Stimulated activated CD8-positive, alpha-beta memory T cell treated with anti-CD3 and anti-CD28 coated beads, Interleukin-4, amount 100 ng/mL, for 48 hours (primary cell): ENCODE measurements at places on chromosomes 6 and 20.

GRCh38 chr6:49826743-49827406, 39.5 kb downstream of the CRISP1 start:
- no peak for DNase-seq

DNA sequence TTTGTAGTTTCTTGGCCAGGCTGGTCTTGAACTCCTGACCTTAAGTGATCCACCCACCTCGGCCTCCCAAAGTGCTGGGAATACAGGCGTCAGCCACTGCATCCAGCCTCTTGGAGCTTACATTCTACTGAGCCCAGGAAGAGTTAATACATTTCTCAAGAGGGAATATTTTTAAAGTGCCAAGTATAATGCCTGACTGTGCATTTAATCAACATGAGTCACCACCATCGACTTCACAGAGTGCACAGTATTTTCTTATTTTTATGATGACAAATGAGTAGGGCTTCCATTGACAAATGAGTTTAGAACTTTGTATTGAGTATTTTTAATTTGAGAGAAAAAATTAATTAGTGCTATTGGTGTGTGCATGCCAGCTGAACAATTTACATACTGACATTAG, 72.2 kb downstream of the SASH1 start:
- no peak for DNase-seq

DNA sequence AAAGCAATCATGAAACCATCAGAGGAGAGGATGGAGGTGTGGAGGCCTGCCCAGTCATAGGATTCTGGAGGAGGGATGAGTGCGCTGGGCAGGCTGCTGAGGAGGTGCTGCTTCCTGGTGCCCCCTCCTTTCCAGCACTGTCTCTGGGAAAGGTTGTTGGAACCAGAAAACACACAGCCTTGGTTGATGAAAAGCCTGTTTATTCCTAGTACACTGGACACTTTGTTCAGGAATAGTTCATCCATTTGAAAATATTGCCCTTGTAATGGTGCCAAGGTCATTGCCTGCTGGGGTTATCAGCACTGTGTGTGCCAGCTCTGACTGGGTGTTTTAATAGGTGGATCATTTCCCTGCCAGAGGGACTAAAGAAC, 83.7 kb upstream of the ARMC2 start:
- DNase-seq: no peak

DNA sequence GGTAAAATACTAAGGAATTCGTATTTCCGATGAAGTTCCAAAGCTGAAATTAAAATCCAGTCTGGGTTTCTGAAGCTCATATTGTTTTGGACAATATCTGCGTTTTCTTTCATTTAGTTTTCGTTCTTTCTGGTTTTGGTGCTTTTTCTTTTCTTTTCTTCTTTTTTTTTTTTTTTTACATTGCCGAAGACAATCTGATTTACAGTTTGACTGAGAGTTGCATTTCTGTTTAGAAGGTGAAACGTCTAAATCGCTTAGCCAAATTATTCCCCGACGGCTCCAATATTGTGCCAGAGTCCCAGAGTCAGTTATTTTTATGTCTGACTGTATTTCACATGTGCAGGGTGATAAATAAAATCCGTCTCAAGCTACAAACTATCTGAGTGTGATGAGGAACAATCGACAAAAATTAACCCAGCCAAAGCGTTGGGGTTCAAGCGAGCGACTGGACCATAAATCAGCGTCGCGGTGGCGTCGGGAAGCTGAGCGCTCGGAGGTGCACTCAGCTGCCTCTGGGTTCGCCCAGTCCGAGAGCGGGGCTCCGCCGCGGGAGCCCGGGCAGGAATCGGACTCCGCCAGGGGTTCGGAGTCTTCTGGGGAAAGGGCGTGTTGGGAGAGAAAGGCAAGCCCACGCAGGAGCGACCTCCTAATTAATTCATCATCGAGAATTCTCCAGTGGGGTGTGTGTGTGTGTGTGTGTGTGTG, 8.2 kb upstream of the TBX18 start:
- DNase-seq: no peak

GRCh38 chr20:54350415-54350814, 125.0 kb upstream of the DOK5 start:
- DNase-seq: no peak

DNA sequence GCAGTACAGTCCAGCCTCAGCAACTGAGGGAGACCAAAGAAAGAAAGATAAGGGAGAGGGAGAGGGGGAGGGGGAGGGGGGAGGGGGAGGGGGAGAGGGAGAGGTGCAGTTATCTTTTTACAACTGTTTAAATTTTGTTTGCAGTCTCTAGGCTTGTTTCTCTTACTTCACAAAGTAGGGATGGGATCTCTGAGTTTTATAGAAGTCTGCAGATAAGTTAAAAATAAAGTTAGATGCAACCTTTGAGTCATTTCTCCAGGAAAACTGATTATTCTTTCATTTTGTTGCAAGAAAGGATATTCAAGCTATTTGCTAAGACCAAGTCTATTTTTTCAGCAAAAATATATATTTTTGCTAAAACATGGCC, 487.3 kb downstream of the ADGRB3 start:
- no peak for DNase-seq

DNA sequence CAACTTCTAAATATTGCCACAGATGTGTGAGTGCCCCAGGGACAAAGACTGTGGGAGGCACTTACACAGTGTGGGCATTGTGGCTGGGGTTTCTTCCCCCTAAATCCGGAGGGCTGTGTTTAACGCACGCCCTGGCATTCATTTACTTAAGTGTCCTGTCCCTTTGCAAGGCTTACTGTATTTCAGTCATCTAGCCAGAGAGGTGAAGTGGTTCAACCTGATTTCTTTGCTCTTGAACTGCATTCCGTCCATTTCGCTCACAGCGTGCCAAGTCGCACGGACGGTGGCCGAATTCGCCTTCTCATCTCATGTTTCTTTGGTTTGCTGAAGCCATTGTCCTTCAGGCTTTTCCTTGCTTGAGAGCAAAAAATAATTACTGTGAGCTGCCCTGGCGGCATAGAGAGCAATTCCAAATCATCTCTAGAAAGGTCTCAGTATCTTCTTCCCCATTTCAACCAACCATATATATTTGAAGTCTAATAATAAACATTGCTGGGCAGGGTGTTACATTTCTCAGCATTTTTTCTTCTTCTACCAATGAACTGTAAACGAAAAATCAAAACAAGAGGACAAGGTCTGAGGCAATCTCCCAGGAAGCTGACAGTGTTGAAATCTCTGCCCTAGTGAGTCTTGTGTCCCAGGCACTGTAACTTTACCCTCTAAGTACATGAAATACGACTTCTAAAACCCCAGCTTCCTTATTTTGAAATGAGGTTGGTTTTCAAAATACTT, 16.9 kb downstream of the SYTL3 start:
- DNase-seq: peak; percentile 13

GRCh38 chr6:32845384-32845884, 1.6 kb upstream of the PSMB8 start:
- DNase-seq: peak; percentile 70

DNA sequence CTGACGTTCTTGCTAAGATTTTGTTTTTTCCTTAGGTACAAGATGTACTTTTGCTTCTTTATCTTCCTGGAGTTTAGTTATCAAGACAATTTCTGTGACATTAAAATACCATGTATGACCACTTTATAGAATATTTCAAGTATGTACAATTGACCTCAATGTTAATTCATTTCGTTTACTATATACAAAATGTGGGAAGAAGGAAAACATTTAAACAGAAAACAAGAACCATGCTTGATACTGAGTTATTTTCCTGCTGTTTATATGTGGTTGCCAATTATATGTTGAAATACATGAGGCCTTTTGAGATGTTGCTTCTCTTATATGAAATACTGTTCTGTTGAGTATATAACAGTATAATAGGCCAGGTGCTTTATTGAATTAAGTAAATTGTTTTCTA, 184.3 kb downstream of the JARID2 start:
- no peak for DNase-seq

DNA sequence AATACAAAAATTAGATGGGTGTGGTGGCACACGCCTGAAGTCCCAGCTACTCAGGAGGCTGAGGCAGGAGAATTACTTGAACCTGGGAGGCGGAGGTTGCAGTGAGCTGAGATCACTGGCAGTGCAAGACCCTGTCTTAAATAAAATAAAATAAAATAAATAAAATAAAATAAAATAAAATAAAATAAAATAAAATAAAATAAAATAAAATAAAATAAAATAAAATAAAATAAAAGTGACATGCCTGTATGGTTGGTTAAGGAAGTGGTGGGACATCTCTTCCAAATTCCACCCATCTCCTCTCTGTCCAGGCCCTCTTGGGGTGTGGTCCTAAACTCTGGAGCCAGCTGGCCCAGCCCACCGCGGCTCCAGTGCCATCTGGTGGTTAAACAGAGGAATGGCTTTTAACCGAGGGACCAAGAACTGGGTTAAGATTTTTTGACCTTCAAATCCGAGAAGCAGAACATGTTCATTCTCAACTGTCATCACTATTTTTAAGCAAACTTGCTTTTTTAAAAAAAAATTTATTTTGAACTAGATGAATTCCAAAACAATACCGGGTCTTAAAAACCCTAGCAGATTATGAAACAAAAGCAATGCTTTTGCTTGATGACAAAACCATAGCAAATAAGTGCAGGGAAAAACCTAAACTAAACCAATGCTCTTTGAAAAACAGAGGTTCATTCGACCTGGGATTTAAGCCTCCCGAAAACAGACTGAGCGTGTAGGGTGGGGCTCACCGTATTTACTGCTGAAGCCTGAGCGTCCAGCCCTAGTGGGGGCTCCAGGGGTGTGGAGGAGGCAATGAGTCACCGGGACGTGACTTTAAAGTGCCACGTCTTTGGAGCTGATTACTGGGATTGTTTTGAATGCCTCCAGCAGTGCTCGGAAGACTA, 68.8 kb downstream of the CDC5L start:
- DNase-seq: peak; percentile 61

GRCh38 chr20:36251426-36251825, 15.1 kb downstream of the AAR2 start:
- no peak for DNase-seq

GRCh38 chr6:36442103-36442670, 467 bp downstream of the PXT1 start:
- peak; percentile 33 for DNase-seq

- no peak for DNase-seq
Observed at GRCh38 chr6:72216222-72217068, 330.1 kb downstream of the RIMS1 start.

DNA sequence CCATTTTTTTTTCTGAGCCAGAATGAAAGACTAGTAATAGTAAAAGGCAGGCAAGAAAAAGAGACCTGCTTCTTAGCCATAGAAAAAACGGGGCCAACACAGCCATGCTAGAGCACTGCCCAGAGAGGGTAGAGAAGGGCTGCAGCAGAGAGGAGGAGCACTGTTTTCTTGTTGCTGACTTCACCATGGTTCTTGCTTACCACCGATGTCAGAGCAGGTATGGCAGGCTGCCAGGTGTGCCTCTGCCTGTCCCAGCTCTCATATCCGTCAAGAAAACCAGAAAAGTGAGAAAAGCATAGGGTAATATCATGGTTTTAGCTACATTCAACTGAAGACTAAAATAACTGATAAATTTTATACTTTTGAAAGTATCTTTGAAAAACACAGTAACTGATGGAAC, 60.7 kb downstream of the DTNBP1 start:
- DNase-seq: no peak

- peak; percentile 44 for DNase-seq
Observed at GRCh38 chr6:52514514-52514913, 62.3 kb downstream of the TRAM2 start.

- no peak for DNase-seq
Observed at GRCh38 chr6:166927240-166927934, 29.0 kb downstream of the RNASET2 start.

GRCh38 chr20:24938498-24938897, 10.6 kb upstream of the CST7 start:
- DNase-seq: no peak

DNA sequence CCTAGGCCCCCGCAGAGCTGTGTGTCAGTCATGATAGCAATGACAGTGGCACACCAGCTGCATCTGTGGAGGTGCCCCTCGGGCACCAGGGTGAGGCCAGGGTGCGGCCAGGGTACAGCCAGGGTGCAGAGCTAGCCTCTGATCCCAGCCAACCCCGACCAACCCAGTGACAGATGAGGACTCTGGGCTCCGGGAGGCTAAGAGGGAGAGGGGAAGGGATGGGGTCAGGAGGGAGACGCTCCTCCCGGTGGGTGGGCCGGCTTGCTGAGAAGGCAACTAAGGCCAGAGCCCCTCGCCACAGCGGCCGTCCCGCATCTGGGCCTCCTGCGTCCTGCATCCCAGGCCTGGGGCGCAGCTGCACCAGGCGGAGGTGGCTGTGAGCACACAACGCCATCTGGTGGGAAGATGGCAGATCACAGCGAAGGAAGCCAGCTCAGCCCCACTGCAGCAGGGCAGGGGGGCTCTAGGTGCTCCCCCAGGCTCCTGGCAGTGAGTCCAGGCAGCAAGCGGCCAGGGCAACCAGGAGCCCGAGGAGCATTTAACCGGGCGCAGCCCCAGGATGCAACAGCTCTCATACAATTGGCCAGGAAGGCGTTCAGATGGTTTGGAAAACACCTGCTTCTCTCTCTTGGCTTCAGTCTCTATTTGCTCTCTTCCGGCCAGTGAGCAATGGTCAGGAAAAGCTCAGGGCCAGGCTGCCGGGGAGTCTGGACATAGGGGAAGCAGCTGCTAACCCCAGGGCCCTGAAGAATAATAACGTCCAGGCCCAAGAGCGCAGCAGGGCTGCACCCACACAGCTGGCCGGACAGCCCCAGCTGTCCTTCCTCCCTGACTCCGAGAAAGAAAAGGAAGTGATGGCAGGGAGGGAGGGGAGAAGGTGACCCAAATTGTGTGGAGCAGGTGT, 169.4 kb downstream of the TAF4 start:
- DNase-seq: peak; percentile 47

GRCh38 chr6:82208913-82209312, 38.6 kb downstream of the IBTK start:
- DNase-seq: no peak

- no peak for DNase-seq
Observed at GRCh38 chr6:70385901-70386300, 27.4 kb upstream of the FAM135A start.

DNA sequence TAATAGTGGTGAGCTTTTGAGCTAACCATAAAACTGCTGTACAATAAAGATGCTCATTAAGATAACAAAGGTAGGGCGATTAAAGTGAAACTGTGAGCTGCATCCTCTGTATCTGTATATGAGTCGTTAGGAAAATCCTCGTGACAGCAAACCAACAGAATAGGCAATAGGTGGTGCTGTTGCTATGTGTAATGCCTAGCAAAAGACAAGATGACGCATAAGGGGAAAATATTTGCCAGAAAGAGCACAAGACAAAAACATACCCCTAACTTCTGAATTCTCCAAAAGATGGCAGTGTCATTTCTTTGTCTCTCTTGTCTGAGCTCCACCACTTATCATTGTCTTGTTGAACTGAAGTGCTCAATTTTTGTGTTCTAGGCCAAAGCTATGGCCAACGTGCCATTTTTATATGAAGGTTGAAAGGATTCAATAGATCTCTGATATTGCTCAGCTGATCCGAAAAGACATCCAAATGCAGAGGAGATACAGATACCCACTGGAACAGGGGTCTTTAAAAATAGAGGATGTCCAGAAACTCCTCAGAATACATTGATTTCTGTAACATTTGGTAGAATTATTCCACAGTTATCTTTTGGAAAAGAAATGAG, 56.3 kb upstream of the ANKEF1 start:
- no peak for DNase-seq

- DNase-seq: no peak
Observed at GRCh38 chr20:18007534-18008292, 38.9 kb downstream of the MGME1 start.
